ENCODE measurements at places on chromosomes 1 and 21.

- H3K4me1 ChIP-seq, result no peaks in the 10 kb centered on the region
- no peak for DNase-seq
- H3K36me3 ChIP-seq, result no peaks in the 10 kb centered on the region
- no peak overlapping the region for H3K4me3 ChIP-seq
Measured at GRCh38 chr1:211811848-211812247, 18.7 kb downstream of the LPGAT1 start.

DNA sequence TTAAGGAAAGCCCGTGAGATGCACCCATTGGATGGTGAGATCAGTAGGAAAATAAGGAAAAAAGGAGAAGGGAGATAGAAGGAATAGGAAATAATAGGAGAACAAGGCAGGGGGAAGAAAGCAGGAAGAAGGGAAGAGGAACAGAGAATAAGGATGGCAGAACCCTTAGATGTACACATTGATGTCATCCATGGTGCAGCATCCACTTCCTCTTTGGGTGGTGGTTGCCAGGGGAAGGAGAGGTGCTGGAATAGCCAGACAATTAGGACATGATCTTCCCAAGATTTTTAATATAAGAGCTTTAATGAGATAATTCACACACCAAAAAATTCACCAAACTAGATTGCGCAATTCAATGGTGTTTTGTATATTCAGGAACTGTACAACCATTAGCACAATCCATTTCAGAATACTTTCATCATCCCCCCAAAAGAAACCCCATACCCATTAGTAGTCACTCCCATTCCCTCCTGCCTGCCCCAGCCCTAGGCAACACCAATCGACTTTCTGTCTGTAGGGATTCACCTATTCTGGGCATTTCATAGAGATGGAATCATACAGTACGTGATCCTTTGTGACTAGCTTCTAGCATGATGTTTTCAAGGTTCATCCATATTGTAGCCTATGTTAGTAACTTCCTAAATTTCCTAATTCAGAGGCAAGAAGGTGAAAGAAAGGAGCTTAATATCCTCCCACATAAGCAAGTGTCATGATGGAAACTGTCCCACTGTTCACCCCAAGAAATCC lies 121.4 kb downstream of the PLXNA2 start:
- DNase-seq, result no peak
- no peak overlapping the region for H3K4me3 ChIP-seq
- H3K4me1 ChIP-seq, result no peaks in the 10 kb centered on the region
- no peak overlapping the region for H3K27ac ChIP-seq
- H3K27me3 ChIP-seq, result no peaks in the 10 kb centered on the region

DNA sequence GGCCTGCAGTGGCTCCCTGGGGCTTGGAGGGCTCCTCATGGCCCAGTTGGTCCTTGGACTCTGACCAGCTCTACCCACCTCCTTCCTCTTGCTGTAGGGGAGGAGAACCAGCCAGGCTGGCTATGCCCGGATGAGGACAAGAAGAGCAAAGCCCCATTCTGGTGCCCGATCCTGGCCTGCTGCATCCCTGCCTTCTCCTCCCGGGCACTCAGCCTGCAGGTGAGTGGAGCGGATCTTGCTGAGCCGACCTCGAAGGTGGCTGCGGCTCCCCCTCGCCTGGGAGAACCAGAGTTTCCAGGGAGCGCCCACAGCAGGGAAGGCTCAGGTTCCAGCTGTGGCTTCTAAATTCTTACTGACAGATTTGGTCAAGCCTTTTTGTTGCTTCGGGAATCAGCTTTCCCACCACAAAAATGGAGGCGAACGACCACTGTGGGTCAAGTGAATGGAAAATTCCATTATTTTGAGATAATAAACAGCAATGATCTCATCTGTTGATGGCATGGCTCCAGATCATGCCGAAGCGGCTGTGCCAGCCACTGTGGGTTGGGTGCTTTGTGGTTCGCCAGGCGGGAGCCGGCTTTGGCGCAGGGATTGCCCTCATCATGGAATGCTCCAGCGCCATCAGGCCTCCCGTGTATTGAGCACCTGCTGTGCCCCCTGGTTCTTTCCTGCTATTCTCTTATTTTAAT lies 106.5 kb upstream of the ACTL8 start:
- no peak overlapping the region for H3K4me3 ChIP-seq
- no peak overlapping the region for H3K27ac ChIP-seq
- H3K36me3 ChIP-seq, result no peaks in the 10 kb centered on the region
- no peak for DNase-seq
- no peaks in the 10 kb centered on the region for H3K4me1 ChIP-seq
- no peaks in the 10 kb centered on the region for H3K27me3 ChIP-seq

GRCh38 chr21:39022035-39022434 lies 161.2 kb downstream of the PSMG1 start:
- no peaks in the 10 kb centered on the region for H3K36me3 ChIP-seq
- H3K27ac ChIP-seq, result no peak overlapping the region
- no peaks in the 10 kb centered on the region for H3K4me1 ChIP-seq
- H3K4me3 ChIP-seq, result no peak overlapping the region
- no peaks in the 10 kb centered on the region for H3K27me3 ChIP-seq
- no peak for DNase-seq

DNA sequence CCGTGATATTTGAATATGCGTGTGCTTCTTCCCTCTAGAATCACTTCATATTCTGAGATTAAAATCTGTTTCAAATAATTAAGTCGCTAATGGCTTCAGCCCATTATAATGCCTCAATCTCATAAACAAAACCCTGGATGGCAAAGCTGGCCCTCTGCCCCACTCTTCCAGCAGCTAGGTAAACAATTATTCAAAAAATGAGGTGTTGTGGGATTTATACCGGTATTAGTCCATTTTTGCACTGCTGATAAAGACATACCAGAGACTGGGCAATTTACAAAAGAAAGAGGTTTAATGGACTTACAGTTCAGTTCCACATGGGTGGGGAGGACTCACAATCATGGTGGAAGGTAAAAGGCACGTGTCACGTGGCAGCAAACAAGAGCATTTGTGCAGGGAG lies 510.4 kb upstream of the ADGRL2 start:
- no peak overlapping the region for H3K27ac ChIP-seq
- no peak overlapping the region for H3K4me3 ChIP-seq
- no peaks in the 10 kb centered on the region for H3K4me1 ChIP-seq
- no peak for DNase-seq
- no peaks in the 10 kb centered on the region for H3K36me3 ChIP-seq

- no peak overlapping the region for H3K4me3 ChIP-seq
- no peak for DNase-seq
- H3K27ac ChIP-seq, result no peak overlapping the region
- H3K36me3 ChIP-seq, result no peaks in the 10 kb centered on the region
- H3K4me1 ChIP-seq, result no peaks in the 10 kb centered on the region
Measured at GRCh38 chr1:115170377-115170776, 81.1 kb upstream of the TSPAN2 start.

GRCh38 chr1:186834399-186834958 lies 5.7 kb downstream of the PLA2G4A start:
- H3K4me3 ChIP-seq, result no peak overlapping the region
- no peaks in the 10 kb centered on the region for H3K4me1 ChIP-seq

DNA sequence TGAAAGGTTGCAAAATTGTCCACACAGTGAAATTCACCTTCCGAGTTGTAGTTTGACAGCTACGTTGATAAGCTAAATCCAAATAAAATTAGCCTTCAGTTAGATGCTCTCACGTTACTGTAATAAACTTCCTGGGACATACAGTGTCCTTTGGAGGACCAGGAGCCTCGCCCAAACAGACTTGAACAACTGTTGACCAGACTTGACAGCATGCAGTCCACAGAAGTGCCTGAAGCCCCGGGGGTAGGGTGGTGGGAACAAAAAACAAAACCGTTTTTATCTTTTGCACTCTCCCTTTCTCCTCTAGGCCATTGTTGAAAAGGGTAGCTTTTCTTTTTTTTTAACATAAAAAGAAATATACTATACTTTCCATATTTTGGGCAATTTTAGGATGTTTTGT lies 172.8 kb upstream of the SAMSN1 start:
- no peaks in the 10 kb centered on the region for H3K27me3 ChIP-seq
- H3K4me1 ChIP-seq, result no peaks in the 10 kb centered on the region
- no peak overlapping the region for H3K4me3 ChIP-seq
- DNase-seq, result no peak

GRCh38 chr1:71630073-71630472 lies 549.2 kb upstream of the ZRANB2 start:
- H3K27me3 ChIP-seq, result no peaks in the 10 kb centered on the region
- DNase-seq, result no peak
- H3K4me3 ChIP-seq, result no peak overlapping the region
- H3K27ac ChIP-seq, result no peak overlapping the region
- no peaks in the 10 kb centered on the region for H3K36me3 ChIP-seq

GRCh38 chr1:230307213-230307612 lies 118.9 kb downstream of the PGBD5 start:
- no peaks in the 10 kb centered on the region for H3K4me1 ChIP-seq
- no peaks in the 10 kb centered on the region for H3K36me3 ChIP-seq
- no peak overlapping the region for H3K4me3 ChIP-seq

DNA sequence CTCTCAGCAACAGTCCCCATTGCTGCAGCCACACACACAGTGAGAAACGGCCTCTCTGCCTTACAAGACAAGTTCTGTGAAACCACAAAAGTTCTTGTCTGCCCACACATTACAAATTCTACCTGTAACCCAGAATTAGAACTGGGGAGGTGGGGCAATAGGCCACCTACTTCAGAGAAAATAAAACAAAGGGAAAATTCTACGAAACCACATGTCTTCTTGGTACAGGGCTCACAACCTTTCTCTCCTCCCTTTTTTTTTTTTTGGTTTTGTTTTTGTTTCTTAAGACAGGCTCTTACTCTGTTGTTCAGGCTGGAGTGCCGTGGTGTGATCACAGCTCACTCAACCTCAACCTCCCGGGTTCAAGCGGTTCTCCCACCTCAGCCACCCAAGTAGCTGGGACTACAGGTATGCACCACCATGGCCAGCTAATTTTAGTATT lies 30.2 kb downstream of the LPAR3 start:
- no peaks in the 10 kb centered on the region for H3K27me3 ChIP-seq
- no peak for DNase-seq
- H3K4me1 ChIP-seq, result no peaks in the 10 kb centered on the region
- H3K4me3 ChIP-seq, result no peak overlapping the region

DNA sequence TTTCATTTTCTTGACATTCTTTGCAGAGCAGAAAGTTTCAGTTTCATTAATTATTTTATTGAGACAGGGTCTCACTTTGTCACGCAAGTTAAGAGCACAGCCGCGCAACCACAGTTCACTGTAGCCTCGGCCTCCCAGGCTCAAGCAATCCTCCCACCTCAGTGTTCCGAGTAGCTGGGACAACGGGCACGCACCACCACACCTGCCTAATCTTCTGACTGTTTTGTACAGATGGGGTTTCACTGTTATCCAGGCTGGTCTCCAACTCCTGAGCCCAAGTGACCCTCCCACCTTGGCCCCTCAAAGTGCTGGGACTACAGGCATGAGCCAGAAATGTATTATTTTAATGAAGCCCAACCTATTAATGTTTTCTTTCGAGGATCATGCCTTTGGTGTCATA lies 3.0 kb upstream of the SPATC1L start:
- no peak for DNase-seq
- peaks cover 5% of the 10 kb centered on the region for H3K4me1 ChIP-seq
- H3K4me3 ChIP-seq, result no peak overlapping the region
- H3K36me3 ChIP-seq, result no peaks in the 10 kb centered on the region
- no peaks in the 10 kb centered on the region for H3K27me3 ChIP-seq
- H3K27ac ChIP-seq, result no peak overlapping the region

- DNase-seq, result no peak
- no peaks in the 10 kb centered on the region for H3K36me3 ChIP-seq
- H3K27me3 ChIP-seq, result no peaks in the 10 kb centered on the region
- no peak overlapping the region for H3K4me3 ChIP-seq
- no peak overlapping the region for H3K27ac ChIP-seq
- H3K4me1 ChIP-seq, result no peaks in the 10 kb centered on the region
Measured at GRCh38 chr1:156522443-156522970, 21.9 kb upstream of the MEF2D start.

DNA sequence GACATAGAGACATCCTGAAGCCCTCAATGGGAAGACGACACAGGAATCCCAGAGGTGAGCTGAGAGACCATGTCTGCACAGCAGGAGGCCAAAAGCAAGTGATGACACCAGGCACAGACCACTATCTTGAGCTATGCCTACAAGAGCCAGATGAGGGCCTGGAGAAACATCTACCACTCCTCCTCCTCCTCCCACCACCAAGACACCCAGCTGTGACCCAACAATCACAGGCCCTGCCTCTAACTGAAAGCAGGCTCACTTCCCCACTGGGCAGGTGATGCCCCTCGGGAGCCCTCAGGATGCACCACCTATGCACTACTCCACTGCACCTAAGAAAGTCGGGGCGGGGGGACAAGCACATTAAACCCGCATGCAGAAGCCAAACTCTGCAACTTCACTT lies 16.5 kb downstream of the TADA1 start:
- H3K4me1 ChIP-seq, result no peaks in the 10 kb centered on the region
- no peak overlapping the region for H3K27ac ChIP-seq
- no peak overlapping the region for H3K4me3 ChIP-seq
- H3K36me3 ChIP-seq, result peaks cover 43% of the 10 kb centered on the region
- H3K27me3 ChIP-seq, result no peaks in the 10 kb centered on the region
- no peak for DNase-seq

Measured in Panc1 (cell line).